B cell (primary cell): ENCODE measurements at places on chromosomes 1 and 21. TPM values are rescaled to one million over a fixed set of nuclear protein-coding genes. Genes with fewer than 3 reads are reported as not detected.
A peak's percentile ranks its signal among the peaks of the same experiment; 100 is the strongest.

SPOCD1 gene
- not detected in 2 replicates for total RNA-seq

GNPAT gene
- 48.0 and 49.0 TPM in 2 replicates for total RNA-seq

BSND gene
- not detected in 2 replicates for total RNA-seq

DNA sequence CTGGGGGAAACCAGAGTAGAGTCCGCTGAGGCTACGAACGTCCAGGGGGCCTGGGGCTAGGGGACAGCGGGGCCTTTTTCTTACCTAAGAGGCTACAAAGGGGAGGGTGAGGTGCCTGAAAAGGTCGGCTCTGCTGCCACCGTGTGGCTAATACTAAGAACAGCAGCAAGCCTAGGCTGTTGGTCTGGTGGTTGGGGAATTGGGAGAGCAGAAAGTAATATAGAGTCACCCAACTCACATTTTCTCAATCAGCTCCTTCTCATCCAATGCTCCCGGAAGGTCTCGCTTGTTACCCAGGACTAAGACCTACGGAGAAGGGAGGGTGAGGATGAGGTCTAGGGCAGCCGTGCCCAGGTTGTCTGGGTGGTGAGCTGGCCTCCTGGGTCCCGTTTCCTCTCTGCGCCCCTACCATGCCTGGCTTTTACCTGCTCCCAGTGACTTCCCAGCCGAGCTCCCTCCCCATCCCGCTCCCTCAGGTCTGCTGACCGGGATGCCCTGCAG lies 9.3 kb downstream of the ARL8A start:
- peak; percentile 71 for DNase-seq

- no peak for DNase-seq
Observed at GRCh38 chr1:112696578-112697314, 10.2 kb downstream of the RHOC start.

- no peak for DNase-seq
Observed at GRCh38 chr1:210588946-210589345, 260.2 kb downstream of the HHAT start.

DNA sequence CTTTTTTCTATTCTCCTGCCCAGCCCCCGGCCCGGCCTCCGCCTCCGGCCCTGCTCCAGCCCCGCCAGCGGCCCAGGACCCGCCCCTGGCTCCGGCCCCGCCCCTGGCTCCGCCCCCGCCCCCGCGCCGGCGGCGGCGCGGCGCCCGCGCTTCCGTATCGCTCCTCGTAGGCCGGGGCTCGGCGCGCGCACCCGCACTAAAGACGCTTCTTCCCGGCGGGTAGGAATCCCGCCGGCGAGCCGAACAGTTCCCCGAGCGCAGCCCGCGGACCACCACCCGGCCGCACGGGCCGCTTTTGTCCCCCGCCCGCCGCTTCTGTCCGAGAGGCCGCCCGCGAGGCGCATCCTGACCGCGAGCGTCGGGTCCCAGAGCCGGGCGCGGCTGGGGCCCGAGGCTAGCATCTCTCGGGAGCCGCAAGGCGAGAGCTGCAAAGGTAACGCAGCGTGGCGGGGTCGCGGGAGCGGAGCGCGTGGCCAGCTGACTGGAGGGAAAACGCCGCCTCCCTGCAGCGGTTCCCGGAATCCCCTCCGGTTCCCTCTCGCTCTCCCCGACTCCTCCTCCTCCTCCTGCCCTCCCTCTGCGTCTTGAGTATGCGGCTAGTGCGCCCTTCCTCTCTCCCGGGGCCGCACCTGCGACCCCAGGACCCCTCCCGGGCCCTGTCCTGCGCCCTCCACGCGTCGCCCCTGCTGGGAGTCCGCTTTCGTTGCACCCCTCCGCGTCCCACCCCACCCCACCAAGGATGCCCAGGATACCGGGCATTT lies at the start of gene IFNAR2:
TSS of gene IFNAR2 (plus strand) at position 155 of the 761 bp plus-strand sequence. CDS start 11,985 bp downstream, outside the sequence.
- peak; percentile 85 for DNase-seq

ZNF670 gene
- total RNA-seq: 4.4 and 4.6 TPM in 2 replicates

ARHGAP30 gene
- total RNA-seq: 146 and 162 TPM in 2 replicates
